ENCODE measurements at places on chromosomes 2 and 18. TPM values are rescaled to one million over a fixed set of nuclear protein-coding genes. Genes with fewer than 3 reads are reported as not detected.

Gene ST8SIA5
- total RNA-seq: not detected

DNA sequence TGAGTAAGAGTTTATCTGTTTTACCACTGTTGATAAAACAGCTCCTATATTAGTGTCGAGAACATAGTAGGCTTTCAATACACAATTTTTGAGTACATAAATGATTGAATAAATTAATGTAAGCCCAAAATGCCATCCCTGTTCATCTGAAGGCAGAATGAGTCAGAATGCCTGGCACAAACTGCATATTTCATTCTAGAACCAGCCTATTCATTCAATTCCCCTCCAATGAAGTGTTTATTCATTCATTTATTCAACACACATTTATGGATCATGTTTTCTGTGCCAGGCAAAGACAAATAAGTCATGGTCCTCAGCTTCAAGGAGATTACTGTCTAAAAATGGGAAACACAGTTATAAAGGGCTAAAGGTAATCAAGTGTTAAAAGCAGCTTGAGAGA is 22.8 kb upstream of the LCLAT1 start:
- no peaks in the 10 kb centered on the region for H3K27me3 ChIP-seq
- peaks cover 46% of the 10 kb centered on the region for H3K4me1 ChIP-seq
- no peak for DNase-seq

DNA sequence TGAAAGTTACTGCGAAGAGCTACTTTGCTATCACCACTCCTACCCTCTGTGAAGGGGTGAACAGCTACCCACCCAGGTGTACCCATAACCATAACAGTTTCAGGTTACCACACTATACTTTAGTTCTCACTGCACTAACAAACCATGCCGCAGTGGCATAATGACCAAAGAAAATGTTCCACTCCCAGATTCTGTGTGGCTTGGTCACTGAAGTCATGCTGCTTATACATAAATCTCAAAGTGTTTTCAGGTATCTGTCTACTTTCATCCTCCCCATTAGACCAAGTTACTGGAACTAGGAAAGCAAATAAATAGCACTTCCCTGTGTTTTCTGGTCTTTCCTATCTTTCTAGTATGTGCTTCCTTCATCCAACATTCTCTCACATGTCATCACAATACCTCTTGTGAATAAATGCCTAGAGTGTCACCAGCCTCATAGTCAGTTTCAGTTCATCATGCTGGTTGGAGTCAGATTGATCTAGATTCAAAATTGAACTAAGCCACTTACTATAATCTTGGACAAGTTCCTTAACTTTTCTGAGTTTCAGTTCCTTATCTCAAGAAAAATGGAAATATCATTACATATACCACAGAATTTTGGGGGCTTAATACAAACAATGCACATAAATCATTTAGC is 293.6 kb downstream of the FSIP2 start:
- H3K27ac ChIP-seq: no peak overlapping the region
- DNase-seq: no peak
- peaks cover 7% of the 10 kb centered on the region for H3K4me1 ChIP-seq
- no peak overlapping the region for H3K4me3 ChIP-seq
- no peaks in the 10 kb centered on the region for H3K36me3 ChIP-seq

Gene LIMS2
- 5.3 TPM for total RNA-seq

DNA sequence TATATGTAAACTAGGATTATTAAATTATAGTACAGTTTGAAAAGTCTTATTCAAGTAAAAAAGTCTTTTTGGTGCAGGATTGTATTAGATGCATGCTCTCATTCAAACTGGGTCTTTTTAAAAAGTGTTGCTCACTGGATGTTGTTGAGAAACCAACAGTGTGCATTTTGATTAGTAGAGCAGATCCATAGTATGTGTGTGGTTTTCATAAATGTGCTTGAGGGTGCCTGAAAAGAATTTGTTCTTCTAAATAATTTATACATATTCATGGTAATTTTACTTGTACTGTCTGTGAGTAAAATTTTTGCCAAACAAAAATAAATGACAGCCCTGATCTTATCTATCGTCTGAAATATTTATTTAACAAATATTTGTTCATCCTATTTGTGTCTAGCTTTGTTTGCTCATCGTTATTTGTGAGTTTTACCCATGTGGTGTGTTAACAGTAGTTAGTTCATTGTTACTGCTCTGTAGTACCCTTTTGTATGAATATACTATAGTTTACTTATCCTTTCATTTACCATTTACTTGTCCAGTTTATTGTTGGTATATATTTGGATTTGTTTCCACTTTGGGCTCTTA is 50.4 kb downstream of the PTPN4 start:
- DNase-seq: no peak
- peaks cover 16% of the 10 kb centered on the region for H3K4me1 ChIP-seq
- H3K27me3 ChIP-seq: no peaks in the 10 kb centered on the region
- no peak overlapping the region for H3K27ac ChIP-seq

Gene FER1L5
- not detected for total RNA-seq

Gene SPEG
- 0.42 TPM for total RNA-seq

Gene OXER1
- total RNA-seq: 2.1 TPM

DNA sequence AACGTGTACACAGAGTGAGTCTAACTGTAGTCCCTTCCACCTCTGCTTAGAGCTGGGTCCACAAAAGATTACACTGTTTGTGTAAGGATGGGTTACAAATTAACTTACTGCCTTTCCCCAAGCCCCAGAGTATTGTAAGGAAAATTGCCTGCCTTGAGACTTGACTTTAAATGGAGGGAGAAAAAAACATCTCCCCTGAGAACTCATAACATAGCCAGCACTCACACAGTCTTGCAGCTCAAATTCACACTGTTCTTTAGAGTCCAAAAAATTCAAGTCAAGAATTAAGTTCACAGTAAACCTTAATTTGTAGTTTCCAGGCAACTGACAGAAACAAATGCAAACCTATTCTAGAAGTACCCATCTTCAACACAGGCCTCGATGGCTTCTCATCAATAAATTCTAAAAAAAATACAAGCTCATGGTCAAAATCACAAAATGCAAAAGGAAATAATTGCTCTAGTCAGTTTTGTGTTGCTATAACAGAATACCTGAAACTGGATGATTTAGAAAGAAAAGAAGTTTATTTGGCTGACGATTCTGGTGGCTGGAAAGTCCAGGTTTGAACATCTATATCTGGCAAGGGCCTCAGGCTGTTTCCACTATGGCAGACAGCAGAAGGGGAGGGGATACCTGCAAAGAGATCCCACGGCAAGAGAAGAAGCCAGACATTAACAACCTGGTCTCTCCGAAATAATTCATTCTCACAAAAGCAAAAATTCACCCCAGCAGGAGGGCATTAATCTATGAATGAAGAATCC is 34.6 kb upstream of the TMEM17 start:
- H3K4me3 ChIP-seq: no peak overlapping the region
- no peak for DNase-seq
- H3K27ac ChIP-seq: no peak overlapping the region
- peaks cover 6% of the 10 kb centered on the region for H3K27me3 ChIP-seq
- H3K4me1 ChIP-seq: no peaks in the 10 kb centered on the region
- H3K36me3 ChIP-seq: no peaks in the 10 kb centered on the region

GRCh38 chr2:43399515-43400264 is 173.3 kb upstream of the ZFP36L2 start:
- no peak for DNase-seq
- H3K27me3 ChIP-seq: no peaks in the 10 kb centered on the region
- no peak overlapping the region for H3K4me3 ChIP-seq
- H3K27ac ChIP-seq: no peak overlapping the region

GRCh38 chr2:10404324-10405143 is 43.6 kb downstream of the ODC1 start:
- H3K27me3 ChIP-seq: no peaks in the 10 kb centered on the region
- DNase-seq: no peak
- H3K4me1 ChIP-seq: peaks cover 53% of the 10 kb centered on the region
- H3K4me3 ChIP-seq: no peak overlapping the region
- peaks cover 15% of the 10 kb centered on the region for H3K36me3 ChIP-seq

DNA sequence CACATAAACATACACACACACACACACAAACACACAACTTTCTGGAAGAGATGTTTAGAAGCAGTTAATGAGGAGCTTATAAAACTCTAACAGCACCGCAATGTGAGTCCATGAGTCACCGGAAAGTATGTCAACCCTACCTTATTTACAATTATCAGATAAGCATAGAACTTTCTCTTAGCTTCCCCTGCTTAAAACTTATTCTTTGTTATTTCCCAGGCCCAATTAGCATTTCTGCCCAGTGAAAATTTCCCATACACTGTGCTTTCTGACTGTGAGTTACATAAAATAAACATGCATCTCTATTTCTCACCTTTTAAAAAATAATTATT is 737.6 kb downstream of the LRP1B start:
- H3K4me1 ChIP-seq: no peaks in the 10 kb centered on the region
- H3K36me3 ChIP-seq: no peaks in the 10 kb centered on the region
- no peak for DNase-seq
- no peak overlapping the region for H3K27ac ChIP-seq
- H3K27me3 ChIP-seq: no peaks in the 10 kb centered on the region
- no peak overlapping the region for H3K4me3 ChIP-seq

DNA sequence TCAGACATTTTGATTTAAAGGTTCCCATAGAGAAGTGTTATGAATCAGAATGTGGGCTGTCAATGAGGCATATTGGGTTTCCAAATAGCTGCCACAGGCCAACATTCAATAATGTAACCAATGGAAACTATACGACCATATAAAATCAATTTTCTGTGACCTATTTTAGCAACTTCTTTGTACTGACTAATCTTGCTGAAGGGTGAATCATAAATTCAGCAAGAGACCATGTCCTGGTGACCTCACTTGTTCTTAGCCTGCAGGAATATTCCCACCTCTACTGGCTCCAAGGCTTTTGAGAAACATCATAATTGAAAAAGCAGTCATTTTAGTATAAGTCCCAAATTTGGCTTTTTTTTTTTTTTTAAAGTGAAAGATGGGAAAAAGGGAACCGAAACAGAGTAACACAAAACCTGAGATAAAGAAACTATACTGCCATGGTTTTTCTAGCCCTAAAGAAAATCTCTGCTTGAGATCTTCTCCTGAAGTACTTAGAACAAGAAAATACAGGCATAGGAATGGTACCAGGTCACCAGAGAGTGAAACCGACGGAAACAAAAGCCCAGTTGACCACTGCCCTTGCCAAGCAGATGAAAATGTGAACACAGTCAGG is 32.1 kb downstream of the PLEKHM3 start:
- no peaks in the 10 kb centered on the region for H3K27me3 ChIP-seq
- peaks cover 5% of the 10 kb centered on the region for H3K36me3 ChIP-seq
- H3K27ac ChIP-seq: peak overlapping the region; percentile 72
- peaks cover 18% of the 10 kb centered on the region for H3K4me1 ChIP-seq
- no peak overlapping the region for H3K4me3 ChIP-seq

- H3K27ac ChIP-seq: no peak overlapping the region
- H3K4me1 ChIP-seq: no peaks in the 10 kb centered on the region
- no peaks in the 10 kb centered on the region for H3K27me3 ChIP-seq
- no peaks in the 10 kb centered on the region for H3K36me3 ChIP-seq
- no peak for DNase-seq
- H3K4me3 ChIP-seq: no peak overlapping the region
Observed at GRCh38 chr18:33923980-33924379, 300.7 kb downstream of the NOL4 start.

GRCh38 chr2:134718817-134719814 is at the start of gene TMEM163:
TSS of gene TMEM163 (minus strand) at chr2:134719000.
- H3K36me3 ChIP-seq: no peaks in the 10 kb centered on the region
- peaks cover 22% of the 10 kb centered on the region for H3K4me1 ChIP-seq
- H3K27ac ChIP-seq: peak within 1 kb of the TSS; percentile 32
- peak; percentile 56 for DNase-seq

GRCh38 chr2:41180387-41180786 is 728.5 kb upstream of the SLC8A1 start:
- H3K27me3 ChIP-seq: no peaks in the 10 kb centered on the region
- no peak overlapping the region for H3K4me3 ChIP-seq
- DNase-seq: no peak
- H3K36me3 ChIP-seq: no peaks in the 10 kb centered on the region

Gene PROKR1
- total RNA-seq: 0.05 TPM

Gene SUCLG1
- 45.9 TPM for total RNA-seq

All from activated B cell treated with CpG ODN at 0.5 μM for 24 hours (primary cell).